ENCODE measurements at places on chromosomes 6 and 20.

GRCh38 chr6:37493661-37493995, 6.1 kb downstream of the CCDC167 start:
- no peak for DNase-seq

DNA sequence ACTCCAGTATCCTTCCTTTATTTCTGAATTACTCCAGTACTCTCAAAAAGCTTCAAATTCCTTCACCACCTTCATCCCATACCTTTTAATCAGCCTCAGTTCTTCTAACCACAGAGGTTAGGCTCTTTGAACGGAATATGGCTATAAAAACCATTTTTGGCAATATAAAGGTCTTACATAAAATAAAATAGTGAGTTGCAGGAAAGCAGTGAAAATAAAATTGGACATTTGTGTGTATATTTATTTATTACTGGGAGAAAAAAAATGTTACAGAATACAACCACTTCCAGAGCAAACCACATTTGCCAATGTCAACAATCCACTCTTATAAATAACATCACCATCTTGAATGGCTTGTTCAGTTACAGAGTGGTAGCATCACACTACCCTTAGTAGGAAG, 7.7 kb downstream of the HDDC2 start:
- DNase-seq = no peak

DNA sequence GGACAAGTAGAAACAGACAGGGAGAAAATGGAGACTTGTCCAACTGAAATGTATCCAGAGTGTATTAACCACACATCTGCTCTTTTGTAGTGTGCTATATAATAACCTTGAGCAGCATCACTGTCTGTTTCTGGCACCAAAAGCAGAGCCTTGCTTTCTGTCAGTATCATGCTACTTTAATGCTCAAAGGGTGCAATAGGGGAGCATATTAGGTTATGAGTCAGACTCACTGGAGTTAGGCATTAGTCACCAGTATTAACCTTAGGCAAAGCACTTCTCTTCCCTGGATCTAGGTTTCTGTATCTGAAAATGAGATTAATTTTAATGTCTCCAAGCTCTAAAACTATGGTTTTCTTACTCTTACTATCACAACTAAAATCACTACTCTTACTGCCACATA, 280.1 kb downstream of the TFAP2B start:
- no peak for DNase-seq

DNA sequence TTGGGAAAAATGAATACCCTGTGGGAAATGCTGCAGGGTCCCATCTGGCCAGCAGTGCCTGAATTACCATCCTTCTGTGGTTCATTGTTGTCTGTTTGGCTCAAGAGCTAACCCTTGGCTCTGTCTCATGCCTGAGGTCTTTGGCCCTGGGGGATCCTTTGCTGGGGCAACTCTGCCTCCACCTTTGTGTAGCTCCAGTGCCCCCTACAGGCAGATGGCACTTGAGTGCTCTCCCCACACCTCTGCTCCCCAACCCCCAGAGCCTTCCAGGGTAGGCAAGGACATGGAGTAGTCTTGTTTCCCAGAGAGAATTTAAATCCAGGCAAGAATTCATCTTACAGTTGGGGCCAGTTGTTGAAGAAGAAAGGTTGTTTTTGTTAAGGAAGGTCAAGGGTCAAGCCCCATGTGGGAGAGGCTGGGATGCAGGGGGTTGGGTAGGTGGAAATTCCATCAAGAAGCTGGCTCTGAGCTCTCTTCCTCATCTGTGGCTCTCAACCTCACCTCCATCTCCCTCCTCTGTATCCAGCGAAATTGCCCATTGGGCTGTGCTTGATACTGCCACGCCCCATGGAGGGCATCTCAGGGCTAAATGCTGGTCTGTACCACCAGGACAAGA, 44.2 kb downstream of the ZNF831 start:
- DNase-seq = no peak

GRCh38 chr6:158900663-158901312, 81.6 kb upstream of the EZR start:
- DNase-seq = no peak

Measured in fibroblast of skin of left biceps (primary cell).